ENCODE measurements at places on chromosomes 7 and 10.

DNA sequence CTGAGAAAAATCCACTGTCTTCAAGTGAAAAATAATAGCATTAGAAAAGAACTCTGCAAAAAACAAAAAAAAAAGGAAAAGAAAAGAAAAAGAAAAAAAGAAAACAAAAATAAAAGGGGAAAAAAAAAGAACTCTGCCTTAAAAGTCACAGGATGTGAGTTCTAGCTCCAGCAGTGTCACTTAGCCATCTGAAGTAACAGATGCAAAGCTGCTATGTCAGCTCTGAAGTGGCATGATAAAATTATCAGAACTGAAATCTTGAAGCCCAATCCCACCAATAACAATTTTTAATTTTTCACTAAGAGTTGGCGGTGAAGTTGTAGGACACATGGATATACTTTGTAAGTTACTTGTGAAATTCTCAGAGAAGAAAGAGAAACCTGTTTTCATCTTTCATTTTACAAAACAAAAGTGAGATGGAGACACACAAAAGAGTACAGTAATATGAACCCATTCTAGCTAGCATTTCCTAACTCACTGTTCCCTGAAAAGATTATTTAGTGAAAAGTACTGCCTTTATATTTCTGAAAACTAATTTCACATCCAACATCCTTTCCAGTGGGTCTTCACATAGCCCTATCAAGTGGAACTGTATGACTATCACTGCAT lies 103.5 kb downstream of the ELAPOR2 start:
- DNase-seq, result no peak

DNA sequence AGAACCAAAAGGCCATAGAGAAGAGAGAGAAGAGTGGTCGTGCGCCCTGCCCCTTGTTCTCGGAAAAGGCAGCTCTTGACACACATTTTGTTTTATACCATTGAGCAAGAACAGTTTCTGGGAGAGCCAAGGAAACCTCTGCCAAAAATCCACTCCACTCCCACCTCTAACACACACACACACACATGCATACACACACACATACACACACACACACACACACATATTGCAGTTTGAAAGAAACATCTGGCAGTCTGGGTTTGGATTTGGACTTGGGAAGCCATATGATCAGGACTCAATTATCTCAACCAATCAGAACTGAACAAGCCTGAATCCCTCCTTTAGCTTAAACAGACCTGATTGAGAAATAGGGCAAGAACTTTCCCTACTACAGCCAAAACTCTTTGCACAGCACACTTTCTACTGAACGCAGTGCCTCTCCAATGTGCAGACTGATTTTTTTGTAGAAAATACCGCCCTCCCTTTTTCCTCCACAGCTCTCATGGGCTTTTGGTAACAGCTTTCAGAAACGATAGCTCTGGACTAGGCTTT lies 484.0 kb upstream of the ZWINT start:
- no peak for DNase-seq

DNA sequence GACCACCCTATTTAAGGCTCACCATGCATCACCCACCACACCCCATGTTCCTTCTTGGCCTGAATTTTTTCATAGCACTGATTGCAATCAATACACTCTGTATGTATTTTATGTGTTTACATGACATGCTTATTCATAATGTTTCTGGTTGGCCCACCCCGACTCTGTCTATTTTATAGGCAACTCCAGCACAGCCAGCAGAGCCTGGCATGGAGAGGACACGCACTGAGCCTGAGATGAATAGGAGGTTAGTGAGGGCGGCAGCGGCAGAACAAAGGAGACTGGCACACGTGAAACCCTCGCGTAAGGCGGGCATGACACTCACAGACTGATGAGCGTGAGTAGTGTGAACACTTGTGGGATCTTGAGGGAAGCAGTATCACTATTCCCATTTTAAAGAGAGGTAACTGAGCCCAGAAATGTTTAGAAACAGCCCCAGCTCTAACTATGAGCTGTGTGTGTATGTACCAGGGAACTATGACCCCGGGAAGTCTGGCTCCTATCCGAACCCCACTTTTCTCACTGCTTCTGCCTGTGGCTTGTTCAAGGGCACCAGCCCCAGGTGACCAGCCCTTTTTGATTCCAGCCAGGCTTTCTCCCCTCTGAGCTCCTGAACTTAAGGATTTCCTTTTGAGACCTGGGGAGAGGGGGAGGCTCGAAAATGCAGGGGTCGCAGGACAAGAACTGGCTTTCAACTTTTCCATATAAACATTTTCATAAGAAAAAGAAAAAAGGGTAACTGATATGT lies 113.3 kb downstream of the ARHGAP22 start:
- DNase-seq, result peak; percentile 18

DNA sequence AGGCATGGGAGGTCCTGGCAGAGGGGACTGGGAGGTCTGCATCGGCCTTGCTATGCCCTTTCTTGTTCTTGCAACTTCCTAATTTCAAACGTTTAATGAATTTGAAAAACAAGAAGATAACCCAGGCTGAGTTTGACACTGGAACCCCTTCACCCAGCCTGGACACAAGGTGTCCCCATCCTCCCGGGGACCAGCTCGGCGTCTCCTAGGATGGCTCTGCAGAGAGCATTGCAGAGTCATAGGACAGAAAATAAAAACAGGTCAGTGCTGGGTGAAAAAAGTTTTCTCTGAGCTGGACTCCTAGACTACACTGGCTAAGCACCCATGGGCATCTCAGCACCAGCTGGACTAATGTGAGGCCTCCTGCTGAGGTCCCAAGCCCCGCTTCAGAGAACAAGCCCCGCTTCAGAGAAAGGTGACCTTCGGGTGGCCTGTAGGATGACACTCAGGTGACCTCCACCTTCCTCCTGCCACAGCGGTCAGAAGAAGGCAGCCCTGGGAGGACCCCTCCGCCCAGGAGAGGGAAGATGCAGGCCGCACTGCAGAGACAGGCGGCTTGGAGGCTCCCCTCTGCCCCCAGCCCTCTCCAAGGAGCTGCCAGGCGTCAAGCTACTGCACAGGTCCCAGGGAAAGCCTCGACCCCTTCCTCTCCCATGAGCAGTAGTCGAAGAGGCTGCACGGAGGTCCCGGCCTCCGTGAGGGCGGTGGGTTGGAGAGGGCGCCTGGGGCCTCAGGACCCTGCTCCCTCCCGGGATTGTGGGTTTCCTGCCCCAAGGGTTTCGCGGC lies 9.3 kb upstream of the UNCX start:
- no peak for DNase-seq

DNA sequence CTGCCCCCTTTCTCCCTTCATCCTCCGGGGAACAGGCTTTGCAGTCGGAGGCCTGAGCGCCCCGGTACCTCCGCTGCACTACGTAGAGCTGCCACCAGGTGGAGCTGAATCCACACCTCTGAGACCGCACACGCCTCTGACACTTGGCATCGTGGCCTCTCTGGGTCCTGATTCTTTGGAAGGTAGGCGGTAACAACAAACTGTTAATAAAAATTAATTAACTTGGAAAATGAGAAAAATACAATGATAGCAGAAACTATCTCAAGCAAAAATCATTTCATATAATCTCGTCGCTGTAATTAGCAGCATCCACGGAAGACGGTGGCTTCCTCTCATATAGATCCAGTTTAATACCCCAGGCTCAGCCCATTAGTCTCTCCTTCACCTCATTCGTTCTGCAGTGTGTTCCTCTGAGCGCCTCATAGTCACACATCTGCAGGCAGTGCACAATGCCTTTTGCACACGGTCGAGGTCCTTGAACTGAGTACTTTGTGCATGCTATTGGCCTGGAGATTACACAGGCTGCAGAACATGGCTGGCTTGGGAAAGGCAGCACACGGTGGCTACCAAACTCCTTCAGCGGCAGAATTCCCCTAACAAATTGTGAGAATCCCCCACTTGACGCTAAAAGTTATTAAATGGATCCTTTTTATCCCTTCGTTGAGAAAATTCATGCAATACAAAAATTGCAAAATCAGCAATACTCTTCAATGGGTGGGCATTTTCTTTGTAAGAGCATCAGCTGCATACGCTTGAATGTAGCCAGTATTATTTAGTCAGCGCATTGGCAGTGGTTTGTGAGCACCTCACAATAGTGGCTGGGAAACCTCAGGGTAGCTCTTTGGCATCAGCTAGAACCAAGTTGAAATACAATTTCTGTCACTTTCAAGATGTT lies 18.7 kb downstream of the OR9A2 start:
- peak; percentile 93 for DNase-seq

DNA sequence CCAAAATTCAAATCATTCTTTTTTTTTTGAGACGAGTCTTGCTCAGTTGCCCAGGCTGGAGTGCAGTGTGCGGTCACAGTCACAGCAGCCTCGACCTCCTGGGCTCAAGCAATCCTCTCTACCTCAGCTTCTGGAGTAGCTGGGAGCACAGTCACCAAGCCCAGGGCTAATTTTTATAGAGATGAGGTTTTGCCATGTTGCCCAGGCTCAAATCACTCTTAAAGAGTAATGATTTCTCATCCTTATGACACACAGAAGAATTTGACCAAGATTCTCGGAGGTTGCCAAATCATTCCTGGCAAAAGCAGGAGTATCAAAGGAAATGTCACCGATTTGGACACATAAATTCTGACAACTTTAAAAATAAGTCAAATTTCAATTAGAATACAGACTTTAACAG lies 39.1 kb downstream of the SIRT1 start:
- DNase-seq, result no peak

GRCh38 chr7:113268757-113269156 lies 150.4 kb upstream of the SMIM30 start:
- no peak for DNase-seq

DNA sequence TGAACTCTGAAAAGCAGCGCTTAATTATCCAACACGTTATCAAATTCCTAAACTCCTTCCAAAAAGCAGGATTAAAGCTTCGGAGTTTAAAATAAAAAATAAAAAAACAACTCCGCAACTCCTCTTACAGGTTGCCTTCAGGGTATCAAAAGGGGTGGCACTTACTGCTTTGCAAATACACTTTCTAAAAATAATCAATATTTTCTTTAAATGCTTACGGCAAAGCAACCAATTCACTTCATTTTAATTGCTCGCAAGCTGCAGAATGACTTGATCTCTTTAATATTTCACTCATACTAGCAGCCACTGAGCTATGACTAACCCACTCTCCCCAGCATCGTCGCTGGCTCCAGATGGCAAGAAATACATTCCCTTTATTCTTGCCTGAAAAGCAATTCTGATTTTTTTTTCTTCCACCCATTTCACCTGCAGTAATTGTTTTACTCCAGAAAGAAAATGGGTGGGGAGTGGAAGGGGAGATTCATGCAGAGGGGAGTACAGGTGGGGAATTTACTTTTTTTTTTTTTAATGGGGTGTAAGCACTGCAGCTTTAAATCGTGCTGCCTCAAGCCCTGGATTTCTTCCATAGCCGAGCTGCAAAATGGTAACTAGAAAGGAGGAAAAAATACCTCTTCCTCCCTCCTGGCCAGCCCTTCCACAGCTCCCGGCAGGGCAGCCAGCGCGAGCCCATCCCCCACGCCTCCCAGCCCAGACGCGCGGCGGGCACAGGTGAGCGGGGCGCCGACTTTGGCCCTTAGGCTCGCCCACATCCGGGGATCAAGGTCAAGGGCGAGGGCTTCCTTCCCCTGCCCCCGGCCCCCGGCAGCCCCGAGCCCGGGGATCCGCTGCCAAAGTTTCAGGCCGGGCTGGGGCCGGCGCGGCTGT lies 54.2 kb upstream of the FHIP2A start:
- DNase-seq, result no peak

DNA sequence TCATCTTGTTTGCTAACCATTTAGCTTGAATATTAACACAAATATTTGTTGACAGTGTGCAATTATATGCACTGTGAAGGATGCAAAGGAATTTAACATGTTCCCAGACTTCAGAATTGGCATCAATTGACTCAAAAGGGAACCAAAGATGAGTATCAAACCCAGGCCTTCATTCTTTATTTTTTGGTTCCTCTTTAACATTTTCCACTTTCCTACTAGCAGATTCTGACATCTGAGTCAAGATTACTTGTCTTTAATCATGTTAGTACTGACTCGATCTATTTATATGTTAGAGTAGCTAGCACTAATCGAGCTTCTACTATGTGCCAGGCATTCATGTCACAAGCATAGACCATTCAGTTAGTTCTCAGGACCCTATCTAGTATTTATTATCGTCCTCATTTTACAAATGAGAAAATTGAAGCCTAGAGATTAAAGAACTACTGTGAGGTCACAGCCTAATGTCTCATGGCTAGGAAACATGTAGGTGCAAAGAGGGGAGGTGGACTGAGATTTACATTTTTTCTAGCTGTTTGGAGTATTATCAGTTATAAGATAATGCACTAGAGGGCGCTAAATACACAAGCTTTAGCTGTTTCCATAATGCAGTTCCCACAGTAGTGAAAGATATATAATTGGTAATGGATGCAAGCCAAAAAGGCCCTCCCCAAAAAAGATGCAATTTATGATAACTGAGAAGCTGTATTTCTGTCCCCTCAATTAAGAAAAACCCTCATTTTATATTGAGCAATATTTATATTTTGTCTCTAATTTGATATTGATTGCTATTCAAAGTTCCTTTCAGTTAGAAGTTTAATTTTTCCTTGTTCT lies 32.9 kb upstream of the KMT2E start:
- DNase-seq, result no peak

Data from activated CD8-positive, alpha-beta memory T cell treated with anti-CD3 and anti-CD28 coated beads, Interleukin-2, amount 50 U/mL, for 48 hours (primary cell).